ENCODE measurements at places on chromosomes 12 and 14.

DNA sequence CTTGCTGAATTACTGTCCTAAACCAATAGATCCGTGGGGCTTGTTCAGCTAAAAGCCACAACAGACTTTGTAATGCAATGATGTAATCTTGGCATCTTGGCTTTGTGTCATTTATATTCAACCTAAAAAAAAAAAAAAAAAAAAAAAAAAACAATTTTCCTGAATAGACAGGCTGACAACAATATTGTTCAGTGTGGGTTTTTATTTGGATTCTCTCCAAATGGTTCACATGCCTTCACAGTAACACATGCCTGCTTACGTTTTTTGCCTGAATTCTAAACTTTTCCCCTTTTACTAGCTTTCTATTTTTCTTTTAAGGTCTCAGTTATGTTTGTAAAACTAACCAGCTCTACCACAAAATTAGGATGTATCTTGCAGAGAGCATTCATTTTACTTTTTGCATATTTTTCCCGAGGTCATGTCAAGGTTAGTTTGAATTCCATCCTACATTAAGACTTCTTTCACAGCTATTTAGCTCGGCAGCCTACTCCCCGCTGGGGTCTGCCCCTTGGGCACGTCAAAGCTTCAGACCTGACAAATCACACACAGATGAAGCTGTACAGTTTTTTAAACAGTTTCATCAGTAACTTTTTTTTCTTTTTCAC is 213.7 kb upstream of the NPAS3 start:
- peak; percentile 92 for DNase-seq

DNA sequence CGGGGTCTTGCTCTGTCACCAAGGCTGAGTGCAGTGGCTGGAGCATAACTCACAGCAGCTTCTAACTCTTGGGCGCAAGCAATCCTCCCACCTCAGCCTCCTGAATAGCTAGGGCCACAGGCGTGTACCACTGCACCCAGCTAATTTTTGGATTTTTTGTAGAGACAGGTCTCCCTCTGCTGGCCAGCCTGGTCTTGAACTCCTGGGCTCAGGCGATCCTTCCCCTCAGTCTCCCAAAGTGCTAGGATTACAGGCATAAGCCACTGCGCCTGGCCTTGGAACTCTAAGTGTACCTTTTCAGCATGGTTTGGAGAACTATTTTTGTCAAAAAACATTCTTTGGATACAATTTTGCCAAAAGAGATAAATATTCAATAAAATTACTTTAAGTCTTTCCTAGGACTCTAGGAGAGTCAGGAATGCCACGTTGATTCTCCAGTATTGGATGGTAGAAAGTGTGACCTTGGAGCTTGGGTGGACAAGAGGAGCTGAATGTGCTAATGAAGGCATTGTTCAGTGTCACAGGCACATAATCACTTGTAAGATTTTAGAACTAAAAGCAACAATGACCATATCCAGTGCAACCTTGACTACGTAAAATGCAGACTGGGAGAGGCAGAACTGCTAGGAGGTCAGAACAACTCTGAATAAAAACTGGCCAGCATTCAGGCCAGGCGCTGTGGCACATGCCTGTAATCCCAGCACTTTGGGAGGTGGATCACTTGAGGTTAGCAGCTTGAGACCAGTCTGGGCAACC is 2.8 kb downstream of the SRSF9 start:
- peak; percentile 61 for DNase-seq

DNA sequence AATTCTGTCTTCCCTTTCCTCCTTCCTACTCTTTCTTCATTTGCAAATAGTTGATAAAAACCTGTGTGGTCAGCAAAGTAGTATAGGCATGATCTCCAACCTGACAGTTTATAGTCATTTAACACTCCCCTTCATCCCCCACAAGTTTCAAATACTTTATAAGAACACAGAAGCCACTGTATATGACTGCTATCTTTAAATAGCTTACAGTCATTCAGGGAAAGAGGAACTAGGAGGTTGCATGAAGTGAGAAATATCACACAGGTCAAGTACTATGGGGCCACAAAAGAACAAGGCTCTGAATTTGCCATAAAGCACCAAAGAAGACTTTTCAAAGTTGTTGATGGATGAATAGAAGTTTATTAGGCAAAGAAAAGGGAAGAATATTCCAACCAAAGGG is 431.3 kb downstream of the NPAS3 start:
- DNase-seq = no peak

DNA sequence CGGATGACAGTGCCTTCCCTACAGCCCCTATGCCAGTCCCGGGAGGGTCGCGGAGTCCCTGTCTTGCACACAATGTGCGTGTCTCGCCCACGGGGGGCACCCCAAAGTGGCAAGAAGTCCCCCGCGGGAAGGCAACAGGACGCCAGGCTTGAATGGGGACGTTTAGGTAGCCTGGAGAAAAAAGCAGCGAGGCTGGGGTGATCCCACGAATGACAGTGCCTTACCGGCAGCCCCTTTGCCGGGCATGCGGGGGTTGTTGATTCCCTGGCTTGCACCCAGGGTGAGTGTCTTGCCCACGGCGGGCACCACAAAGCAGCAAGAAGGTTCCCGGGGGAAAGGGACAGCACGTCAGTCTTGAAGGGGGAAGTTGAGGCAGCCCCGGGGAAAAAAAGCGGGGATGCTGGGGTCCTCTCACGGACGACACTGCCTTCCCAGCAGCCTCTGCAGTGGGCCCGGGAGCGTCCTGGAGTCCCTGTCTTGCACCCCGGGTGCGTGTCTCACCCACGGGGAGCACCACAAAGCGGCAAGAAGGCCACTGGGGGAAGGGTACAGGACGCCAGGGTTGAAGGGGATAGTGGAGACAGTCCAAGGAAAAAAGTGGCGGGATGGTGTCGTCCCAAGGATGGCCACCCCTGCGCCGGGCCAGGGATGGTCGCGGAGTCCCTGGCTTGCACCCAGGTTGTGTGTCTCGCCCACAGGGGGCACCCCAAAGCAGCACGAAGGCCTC is 156.8 kb upstream of the ALG10B start:
- no peak for DNase-seq

- no peak for DNase-seq
These were observed 186.5 kb downstream of the KCNA5 start for GRCh38 chr12:5230156-5230555.

DNA sequence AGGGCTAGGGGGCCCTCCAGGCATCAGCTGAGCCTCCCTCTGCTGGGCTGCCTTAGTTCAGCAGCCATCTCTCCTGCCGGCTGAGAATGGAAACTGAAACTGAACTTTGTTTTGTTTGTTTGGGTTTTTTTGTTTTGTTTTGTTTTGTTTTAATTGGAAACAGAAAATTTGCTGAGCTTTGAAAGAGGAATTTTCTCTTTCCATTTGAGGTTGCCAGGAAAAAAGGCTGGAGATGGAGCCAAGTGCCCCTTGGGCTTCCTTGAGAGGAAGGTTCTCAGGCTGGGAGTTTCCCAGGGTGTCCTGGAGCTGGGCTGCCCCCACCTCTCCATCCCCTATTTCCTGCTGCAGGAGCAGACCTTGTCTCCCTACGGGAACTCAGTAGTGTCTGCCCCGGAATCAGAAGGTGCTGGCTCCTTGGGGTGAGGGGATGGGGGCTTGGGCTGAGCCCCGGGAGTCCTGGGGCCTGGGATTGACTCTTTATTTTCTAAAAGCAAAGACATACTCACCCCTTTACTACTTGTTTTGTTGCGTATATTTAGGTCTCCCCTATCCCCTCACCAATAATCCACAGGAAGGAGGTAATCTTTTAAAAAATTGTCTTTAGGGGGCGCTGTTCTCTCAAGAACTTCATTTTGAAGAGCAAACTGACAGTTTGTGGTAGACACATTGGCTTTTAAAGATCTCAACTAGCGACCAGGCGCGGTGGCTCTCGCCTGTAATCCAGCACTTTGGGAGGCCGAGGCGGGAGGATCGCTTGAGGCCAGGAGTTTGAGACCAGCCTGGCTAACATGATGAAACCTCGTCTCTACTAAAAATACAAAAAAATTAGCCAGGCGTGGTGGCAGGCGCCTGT is 21.3 kb upstream of the OASL start:
- DNase-seq = peak; percentile 62

GRCh38 chr14:88910386-88910785 is 85.9 kb downstream of the TTC8 start:
- no peak for DNase-seq

- DNase-seq = no peak
These were observed 271.1 kb upstream of the G2E3 start for GRCh38 chr14:30287579-30288445.

DNA sequence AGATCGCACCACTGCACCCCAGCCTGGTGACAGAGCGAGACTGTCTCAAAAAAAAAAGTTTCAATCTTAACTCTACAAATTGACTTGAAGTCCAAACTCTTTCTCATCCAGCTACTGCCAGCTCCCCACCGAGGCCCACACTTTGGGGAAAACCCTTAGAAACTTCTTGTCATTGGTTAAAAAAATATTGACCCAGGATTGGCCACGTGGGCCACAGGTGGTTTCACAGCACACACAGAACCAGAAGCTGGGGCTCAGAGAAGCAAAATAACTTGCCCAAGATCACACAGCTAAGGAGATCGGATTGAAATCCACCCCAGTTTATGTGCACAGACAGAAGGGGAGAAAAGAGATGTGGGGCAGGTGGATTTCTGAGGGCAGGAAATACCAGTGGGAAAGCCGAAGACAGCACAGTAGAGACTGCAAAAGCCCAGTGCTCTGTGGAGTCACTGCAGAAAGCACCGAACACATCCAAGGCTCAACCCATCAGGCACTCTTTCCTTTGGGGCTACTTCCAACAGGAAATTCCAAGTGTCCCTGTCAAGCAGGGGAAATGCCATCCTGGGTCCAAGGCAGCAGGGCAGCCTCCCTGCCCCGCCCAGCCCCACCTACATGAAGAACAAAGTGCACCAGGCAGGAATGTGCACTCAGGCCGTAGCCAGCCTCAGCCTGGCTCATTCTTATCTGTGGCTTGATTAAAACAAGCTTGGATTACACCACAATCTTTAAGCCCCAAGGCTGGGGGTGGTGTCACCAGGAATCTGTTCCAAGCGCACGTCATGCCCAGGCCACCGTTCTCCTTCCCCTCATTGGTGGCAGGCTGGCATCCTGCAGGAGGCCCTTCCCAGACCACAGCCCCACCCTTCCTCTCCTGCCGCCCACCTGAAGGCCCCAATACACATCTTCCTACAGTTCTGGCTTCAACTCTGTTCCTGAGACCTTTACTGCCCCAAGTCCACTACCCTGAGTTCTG is 72.5 kb downstream of the ITPK1 start:
- peak; percentile 64 for DNase-seq

DNA sequence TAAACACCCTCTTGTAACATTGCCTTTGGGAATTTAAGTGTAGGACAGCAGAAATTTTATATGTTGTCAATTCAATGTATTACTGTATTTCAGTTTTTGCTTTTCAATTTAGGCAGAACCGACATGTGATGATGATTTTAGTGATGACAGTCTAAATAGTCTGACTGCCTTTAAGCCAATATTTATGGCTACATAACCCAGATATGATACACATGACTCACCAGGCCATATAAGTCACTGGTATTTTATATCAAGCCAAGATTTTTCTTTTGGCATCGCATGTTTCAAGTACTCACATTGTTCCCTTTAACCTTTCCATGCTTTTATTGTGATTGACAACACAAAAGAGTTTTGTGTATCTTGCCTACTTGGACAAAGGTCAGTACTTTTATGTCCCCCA is 13.6 kb upstream of the PPM1A start:
- no peak for DNase-seq

DNA sequence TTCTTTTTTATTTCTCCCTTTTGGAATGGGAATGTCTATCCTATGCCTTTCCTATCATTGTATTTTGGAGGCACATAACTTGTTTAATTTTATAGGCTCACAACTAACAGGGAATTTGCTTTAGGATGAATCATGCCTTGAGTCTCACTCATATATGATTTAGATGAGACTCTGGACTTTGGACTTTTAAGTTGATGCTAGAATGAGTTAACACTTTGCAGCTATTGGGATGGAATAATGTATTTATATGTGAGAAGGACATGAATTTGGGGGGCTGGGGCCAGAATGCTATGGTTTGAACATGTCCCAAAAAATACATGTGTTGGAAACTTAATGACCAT is 365.3 kb downstream of the ZFP36L1 start:
- no peak for DNase-seq

- no peak for DNase-seq
These were observed 59.3 kb upstream of the SLC24A4 start for GRCh38 chr14:92263681-92264080.

DNA sequence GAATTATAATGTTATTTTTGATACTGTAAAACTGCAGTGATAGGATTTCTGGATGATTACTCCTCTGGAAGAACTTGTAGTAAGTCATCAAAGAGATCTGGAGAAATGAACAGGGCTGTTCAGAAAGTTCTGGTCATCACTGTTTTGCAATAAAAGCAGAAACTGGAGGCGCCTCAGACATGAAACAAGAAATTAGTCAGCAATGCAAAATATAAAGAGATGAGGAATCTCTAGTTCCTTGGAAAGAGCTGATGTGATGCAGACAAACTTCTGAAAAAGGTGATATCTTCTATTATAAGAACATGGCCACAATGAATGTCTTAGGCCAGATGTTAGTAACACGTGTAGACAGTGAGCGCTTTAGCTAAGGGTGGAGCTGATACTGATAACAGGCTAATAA is 9.5 kb downstream of the ACIN1 start:
- DNase-seq = peak; percentile 63

GRCh38 chr12:119748497-119748896 is 80.6 kb downstream of the PRKAB1 start:
- DNase-seq = peak; percentile 17

- DNase-seq = peak; percentile 1
These were observed 501.0 kb downstream of the RERGL start for GRCh38 chr12:17588968-17589367.

Measured in cardiac fibroblast (primary cell).